ENCODE measurements at places on chromosomes 2 and 18.

DNA sequence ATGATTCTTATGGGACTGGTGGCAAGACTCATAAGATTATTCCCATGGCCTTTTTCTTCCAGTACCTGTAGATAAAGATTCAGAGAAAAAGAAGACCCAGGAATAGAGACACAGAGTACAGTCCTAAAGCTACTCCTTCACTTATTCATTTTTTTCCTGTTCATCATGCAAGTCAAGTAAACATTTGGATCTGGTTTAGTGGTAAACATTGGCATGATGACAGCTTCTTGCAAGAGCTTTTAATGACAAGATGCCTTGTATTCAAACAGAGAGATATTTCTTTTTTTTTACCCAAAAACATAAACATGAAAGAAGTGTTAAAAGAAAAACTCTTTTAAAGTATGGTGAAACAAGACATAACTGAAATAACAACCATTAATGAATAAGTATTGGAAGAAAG is 20.2 kb downstream of the CXCR2 start:
- no peak for DNase-seq

DNA sequence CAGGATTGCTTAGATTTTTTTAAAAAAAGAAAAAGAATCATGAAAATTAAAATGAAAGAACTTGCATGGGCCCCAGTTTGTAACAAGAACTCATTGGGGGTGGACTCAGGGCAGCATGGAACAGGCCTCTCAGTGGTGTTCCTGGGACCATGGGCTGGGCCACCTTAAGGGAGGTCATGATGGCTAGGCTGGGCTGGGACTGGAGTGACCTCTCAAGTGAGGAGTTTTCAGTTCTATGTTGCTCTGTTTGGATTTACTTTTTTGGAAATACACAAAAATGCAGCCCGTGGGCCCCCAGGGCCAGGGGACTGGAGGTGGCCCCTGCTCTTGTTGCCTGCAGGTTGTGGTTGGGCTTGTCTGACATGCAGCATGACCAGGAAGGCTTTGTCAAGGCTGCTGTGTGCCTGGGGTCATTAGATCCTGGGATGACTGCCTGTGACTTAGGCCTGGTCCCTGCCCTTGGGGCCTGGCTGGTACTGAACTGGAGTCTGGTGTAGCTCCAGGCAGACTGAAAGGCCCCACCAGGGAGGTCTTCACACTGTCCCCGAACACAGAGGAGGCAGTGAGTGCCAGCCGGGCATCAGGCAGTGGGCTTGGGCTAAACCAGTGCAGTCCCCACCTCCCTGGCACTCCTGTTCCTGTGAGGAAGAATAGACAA is 115.6 kb downstream of the GLI2 start:
- DNase-seq: no peak

DNA sequence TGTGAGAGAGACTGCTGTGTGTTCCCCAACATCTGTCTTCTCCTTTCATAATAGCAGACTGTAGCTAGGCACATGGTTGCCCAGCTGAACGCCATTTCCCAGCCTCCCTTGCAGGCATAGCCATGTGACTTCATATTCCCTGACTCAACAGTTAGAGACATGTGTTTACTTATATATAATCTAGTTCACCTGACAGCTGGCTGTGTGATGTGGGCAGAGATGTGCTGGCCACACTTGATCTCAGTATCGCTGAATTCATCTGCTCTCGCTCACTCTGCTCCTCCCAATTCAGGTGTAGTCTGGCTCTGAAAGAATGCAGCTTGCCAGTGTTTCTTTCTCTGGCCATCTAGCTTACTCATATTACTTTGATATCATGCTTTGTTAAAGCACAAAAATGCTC is 52.3 kb upstream of the SEC11C start:
- no peak for DNase-seq

DNA sequence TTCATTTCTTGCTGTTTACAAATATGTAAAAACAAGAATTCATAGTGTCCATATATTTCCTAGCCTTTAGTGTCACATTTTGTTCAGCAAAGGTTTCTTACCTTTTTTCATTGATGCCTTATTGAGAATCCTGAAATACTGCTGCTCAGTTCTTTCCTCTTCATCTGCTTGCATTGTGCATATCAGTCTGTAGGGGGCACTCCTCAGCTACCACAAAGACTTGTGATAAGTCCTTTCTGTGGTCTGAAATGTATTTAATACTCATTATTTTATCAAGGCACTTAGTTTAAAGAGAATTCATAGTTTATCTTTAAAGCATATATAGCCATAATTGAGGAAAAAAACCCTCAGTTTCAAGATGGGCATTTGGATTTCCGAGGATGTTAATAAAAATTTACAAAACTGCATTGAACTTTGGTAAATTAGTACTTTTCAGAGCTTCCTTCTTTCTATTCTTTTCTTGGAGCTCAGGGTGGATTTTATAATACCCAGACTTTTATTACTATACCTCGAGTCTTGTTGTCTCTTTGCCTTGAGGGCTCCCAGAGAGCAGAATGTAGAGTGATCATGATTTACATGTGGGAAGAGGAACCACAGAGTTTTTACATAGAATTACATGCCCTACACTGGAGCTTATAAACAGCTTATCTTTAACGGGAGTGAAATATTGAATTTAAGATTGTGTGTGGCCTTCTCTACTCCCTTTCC is 570.1 kb downstream of the PLCL1 start:
- peak; percentile 33 for DNase-seq

GRCh38 chr2:212328136-212328535 is 210.5 kb downstream of the ERBB4 start:
- no peak for DNase-seq

GRCh38 chr2:44130441-44130840 is 38.2 kb upstream of the PPM1B start:
- DNase-seq: no peak

- DNase-seq: no peak
Observed at GRCh38 chr2:9263428-9263827, 56.8 kb downstream of the ASAP2 start.

DNA sequence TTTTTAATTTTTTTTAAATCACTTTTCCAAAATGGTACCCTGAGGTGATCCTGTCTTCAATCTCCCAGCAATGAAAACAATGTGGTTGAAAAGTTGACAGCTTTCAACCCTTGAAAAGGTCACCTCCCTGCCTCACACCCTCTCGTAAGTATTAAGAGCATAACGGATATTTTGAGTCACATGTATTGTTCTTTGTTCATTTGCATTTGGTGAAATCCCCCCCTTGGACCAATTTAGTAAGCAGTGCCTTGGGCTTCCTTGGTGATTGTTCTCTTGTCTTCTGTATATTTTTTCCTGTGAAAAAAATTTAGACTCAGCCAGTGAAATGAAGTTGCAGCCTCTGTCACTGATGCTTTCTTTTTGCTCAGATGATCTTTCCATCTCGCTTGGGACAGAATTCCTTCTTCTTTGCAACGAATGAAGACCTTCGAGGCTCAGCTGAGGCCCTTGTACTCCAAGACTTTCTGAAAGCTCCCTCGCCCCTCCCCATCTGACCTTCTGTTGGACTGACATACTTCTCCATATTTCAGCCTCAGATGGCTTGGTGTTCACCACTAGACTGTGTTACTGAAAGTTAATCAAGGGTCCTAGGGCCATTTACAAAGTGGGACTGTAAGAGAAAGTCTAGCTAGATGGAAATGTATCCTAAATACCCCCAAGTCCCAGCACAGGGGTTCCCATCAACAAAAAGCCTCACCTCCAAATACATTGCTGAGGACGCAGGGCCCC is 158.4 kb downstream of the BCL2 start:
- DNase-seq: no peak

DNA sequence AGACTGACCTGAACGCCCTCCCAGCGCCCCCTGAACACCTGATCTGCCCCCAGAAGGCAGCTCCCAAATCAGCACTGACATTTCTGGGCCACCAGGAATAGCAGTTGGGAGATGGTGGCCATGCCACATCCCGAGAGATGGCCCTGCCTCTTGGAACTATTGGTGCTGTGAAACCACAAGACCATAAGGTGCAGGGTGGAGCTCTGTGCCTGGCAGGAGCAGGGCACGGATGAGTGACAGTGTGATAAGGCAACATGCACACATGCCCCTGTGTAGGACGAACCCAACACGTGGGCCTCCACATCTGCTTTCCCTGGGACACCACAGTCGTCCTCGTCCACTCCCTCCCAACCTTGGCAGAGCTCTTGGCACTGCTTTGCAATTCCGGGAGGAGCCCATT is 26.9 kb downstream of the ANO7 start:
- no peak for DNase-seq

DNA sequence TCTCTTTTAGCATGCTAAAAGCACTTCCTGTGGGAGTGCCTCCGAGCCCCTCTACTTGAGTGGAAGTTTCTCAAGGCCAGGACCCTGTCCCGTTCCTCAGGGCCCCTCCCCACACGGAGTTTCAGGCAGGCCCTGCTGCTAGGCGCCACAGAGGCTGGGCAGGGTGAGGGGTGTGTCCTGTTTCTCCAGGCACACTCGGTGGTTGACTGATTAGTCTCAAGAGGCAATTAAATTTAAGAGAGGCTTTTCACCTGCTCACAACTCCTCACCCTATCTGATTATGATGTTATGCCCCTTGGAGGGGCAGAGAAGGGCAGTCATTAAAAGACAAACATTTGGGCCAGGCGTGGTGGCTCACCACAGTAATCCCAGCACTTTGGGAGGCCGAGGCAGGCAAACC is 160.8 kb upstream of the HAAO start:
- DNase-seq: no peak

Data from NCI-H1092 (cell line).